Stimulated activated CD4-positive, alpha-beta T cell treated with anti-CD3 and anti-CD28 coated beads, Interleukin-2, amount 100 ng/mL, for 4 hours (primary cell): ENCODE measurements at places on chromosomes 12 and 14.

DNA sequence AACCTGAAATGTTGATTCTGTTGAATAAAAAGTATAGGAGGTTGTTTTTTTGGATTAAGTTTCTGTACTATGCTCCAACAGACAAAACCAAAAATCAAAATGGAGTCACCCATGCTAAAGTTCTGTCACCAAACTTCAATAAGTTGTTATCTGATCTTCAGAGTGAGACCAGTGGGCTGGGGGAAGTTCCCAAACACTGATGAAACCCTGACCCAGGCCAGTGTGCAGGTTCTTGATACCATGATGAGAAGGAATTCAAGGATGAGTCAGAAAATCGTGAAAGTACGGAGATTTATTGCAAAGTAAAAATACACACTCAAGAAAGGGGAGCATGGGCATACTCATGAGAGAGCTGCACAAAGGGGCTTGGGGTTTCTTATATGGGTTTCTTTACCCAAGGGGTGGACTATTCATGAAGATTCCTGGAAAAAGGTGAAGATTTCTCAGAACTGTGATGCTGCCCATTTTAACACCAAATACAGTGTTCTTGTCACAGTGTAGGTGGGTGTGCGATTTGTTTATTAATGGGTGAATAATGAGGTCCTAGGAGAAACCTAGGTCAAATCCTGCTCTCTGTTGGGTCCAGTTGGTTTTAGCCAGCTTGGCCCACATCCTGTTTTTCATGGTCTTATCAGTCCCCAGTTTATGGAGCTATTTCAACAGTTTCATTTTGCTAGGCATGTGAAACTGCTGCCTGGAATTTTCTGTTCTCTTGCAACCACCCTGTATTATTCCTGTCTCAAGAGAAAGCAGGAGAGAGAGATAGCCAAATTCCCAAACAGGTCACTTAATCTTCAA lies 27.5 kb upstream of the DENND5B start:
- DNase-seq = no peak

DNA sequence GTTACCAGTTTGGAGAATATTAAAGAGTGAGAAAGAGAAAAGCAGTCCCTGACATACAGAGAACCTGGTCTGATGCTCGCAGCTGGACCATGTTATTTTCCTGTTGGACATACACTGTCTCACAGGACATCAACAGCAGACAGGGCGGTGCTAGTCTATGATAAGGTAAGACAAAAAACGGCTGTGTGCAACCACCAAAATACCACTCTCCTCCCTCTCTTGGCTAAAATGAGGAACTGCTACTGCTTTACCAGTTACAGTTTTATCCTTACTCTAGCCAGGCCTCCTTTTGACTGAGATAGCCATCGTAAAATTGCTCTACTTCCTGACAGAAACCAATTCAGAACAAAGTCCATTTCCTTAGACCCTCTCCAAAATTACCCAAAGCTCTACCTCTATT lies 47.0 kb upstream of the ERGIC2 start:
- DNase-seq = no peak

- no peak for DNase-seq
Observed at GRCh38 chr12:113200021-113200797, 14.7 kb downstream of the RITA1 start.

DNA sequence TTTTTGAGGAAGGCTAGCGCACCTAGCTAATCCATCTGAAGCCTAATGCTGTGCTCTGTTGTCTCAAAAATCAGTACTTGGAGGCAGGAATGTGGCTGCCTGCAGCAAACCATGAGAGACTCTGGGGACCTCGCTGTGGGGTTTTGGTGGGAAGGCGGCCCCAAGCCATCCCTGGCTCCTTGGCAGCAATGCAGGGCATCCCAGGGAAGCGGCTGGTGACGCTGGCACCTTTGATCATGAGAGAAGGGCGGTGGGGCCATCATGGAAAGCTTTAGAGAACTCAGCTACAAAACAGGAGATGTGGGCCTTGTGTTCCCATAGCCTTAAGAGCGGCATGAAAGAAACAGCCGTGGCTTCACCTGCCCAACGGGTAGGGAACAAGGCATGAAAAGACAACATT lies 101.1 kb upstream of the SFSWAP start:
- no peak for DNase-seq

DNA sequence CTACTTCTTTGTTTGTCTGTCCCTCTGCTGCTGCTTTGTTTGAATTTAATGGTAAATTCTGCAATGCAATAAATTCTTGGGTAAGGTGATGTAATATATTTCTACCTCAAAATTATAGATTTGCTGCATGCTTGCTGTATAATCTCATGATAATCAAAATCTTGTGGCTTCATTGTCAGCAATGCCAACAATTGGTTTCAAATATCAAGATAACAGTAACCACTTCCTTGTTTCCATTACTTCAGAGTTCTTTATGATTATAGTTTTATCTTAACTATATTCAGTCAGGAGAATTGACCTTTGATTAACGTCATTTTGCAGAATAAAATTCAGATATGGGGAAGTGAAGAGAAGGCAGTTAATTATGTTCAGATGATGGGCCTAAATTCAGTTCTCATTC lies 30.2 kb upstream of the RNU6-8 start:
- DNase-seq = no peak

GRCh38 chr12:111556676-111557075 lies 42.4 kb downstream of the ATXN2 start:
- no peak for DNase-seq

DNA sequence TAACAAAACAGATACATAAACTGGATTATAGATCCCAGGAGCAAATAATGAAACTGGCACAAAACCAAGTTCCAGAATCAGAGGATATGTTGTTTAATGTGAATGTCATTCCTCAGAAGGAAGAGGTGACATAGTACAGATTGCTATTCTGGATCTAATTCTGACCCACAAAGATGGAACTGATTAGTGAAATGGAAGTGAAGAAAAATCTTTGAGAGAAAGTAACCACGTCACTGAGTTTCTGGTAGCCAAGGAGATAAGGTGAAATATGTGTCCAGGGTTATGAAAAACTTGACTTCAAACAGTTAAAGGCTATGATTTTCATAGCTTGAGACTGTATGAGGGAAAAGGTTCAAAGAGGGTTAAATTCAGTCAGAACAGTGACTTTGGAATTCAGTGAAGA lies 8.3 kb downstream of the OR10AD1 start:
- no peak for DNase-seq

DNA sequence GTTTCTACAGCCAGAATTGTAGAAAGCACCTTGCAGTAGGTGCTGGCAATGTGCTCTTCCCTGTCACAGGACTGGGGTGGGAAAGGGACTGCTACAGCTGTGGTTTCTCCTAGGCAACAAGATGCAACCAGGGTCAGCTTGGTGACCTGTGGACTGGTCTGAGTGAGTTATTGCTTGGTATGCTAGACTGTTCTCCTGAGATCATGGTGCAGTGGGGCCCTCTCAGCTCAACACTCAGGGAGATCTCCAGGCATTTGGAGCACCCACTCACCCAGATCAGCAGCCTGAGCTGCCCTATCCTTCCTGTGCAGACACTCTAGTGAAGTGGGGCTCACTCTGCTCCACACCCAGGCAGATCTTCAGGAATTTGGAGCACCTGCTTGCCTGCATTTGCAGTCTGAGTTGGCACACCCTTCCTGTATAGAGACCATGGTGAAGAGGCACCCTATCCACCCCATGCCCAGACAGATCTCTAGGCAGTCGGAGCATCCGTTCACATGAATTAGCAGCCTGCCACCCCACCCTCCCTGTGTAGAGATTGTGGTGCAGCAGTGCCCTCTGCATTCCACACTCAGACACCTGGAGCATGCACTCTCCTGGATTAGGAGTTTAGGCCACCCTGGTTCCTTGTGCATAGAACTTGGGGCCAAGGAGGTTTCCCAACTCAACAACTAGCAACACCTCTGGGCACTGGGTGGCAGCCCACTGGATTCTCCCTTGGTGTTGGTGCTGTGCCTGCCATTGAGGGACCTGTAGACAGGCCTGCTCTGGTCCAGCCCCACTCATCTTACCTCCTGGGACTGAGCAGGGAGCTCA lies 3.8 kb upstream of the FAM186B start:
- DNase-seq = no peak
